ENCODE measurements at places on chromosomes 5 and 9.

DNA sequence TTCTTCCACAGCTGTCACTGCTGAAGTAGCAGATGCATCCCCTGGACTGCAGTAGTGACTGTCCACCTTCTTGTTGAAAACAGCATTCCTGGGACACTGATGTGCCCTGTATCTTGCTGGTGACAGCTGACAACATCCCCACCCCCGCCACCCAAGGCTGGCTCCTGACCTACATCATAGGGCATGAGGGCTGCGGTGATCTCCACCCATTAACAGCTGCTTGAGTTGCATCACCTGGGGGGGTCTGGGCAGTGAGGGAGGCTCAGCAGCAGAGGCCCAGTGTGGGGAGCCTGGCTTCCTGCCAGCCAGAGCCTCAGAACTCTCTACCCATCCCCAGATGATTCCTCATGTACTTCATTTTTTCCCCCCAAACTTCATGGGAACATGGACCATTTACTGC lies 4.1 kb downstream of the PRUNE2 start:
- no peak for DNase-seq

DNA sequence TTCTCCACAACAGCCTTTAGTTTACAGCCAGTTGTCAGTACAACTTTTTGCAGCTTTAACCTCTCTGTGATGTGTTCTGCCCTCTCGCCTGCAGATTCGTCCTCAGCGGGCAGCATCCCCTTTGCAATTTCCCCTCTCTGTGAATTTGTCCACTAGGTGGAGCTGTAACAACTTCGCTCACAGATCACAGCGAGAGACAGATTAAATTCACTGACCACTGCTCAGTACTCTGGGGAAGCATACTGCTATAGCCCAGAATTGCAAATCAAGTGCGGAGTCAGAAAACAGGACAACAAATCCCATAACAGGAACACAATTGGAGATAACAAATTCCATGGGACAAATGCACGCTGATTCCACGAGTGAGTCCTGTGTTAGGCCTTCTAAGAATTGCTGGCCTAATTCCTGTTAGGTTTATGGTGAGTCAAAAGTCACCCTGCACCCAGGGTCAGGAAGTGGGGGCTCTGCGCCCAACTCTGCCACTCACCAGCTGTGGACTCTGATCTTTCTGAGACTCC lies 2124.9 kb downstream of the MAT2B start:
- DNase-seq, result no peak

GRCh38 chr9:114059047-114059803 lies 18.9 kb downstream of the AMBP start:
- no peak for DNase-seq

DNA sequence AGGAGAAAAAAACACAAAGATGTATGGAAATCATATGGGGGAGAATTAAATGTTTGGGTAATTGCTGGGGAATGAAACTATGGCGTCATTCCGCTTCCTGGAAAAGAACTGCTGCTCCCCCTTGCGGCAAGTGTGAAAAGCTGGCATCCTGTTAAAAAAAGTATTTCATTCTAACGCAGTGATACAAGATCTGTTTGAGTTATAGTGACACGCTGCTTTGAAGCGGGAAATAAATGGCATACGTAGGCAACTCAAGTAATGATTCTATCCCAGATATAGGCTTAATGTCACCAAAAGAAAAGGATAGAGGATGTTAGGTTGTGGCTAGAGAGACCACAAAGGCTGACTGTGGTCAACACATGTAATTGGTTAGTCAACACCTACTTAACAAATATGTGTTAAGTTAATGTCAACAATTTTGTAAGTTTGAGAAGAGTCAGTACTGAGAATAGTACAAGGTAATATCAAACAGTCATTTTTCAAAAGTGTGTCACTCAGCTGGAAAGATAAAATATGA lies 70.2 kb upstream of the ALDH1A1 start:
- peak; percentile 7 for DNase-seq

DNA sequence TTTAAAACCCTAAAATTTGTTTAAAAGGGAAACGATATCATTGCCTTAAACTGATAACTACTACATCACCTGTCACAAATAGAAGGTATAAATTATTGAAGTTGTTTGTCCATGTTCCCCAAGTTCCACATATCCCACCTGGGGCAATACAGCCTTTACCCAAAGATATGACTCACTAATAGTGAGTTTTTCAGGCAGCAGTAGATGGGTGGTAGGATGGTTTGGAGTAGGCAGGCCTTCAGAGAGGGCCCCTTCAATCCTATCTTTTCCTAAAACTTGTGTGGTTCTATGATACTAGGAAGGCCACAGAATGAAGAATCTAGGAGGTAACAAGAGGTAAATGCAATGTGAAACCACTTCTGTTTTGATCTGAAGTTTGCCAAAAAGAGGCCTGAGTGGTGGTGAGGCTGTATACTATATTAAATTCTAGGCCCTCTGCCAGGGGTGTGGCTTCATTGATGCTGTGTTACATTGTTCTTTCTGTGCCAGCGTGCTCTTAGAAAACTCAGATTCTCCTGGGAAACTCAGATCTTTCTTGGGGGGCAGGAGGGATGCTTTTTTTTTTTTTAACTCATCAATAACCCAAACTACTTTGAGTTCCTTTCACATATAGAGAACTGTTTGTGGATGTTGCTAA lies 7.2 kb downstream of the CYSTM1 start:
- DNase-seq, result no peak

- no peak for DNase-seq
These were observed 22.6 kb downstream of the DOCK8 start for GRCh38 chr9:237141-237857.

DNA sequence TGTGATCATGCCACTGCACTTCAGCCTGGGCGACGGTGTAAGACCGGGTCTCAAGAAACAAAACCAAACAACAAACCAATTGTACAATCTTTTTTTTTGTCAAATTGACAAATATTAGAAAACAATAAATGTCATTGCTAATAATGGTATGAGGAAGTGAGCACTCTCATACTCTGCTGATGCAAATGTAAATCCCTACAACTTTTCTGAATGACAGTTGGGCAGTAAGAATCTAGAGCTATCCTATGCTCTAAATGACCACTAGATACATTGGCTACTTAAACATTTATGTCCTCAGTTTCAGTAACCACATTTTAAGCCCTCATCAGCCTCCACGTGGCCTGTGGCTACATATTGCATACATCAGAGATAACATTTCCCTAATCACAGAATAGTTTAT lies 256.2 kb downstream of the FER start:
- DNase-seq, result no peak

DNA sequence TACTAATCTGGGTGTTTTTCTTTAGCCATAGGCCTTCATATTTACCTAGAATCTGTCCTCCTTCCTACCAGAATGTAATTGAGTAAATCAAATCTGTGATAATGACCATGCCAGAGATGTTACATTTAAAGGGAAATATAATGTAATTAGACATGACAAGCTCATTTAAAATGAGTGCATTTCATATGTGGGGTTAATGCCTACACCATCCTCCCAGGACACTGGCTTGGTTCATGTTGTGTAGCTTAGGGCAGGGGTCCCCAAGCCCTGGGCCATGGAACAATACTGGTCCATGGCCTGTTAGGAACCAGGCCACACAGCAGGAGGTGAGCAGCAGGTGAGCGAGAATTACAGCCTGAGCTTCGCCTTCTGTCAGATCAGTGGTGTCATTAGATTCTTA lies 276.9 kb upstream of the DAP start:
- no peak for DNase-seq

DNA sequence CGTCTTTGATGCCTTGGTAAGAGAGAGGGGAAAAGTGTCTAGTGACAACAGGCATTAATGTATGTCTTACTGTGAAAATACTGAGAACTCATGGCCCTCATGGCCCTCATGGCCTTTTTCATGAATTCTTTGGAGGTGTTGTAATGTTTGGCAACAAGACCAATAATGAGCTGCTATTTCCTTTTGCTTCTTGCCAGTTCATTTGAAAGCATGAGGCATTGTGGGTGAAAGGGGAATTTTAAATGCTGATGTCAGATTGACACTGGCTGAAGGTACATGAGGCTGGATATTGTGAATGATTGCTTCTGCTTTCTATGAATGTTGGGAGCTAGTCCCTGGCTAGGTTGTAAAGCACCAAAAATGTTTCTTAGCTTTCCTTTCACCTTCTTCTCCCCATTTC lies 79.2 kb downstream of the DOCK2 start:
- no peak for DNase-seq

DNA sequence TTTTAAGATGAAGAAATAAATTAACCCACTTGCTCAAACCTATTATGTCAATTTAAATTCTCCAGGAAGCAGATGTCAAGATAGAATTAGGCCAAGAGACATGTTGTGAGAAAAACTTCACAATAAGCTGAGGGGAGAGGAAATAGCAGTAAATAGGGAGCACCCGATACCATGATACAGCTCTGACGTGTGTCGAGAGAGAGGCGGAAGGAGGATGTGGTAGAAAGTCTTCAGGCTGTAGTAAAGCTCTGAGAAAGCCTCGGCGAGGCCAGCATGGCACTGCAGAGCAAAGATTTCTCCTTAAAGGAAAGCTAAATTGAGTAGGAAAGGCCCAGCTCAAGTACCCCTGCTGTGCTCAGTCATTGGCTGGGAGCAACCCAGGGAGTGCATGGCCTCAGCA lies 6.0 kb upstream of the PUM3 start:
- DNase-seq, result no peak

DNA sequence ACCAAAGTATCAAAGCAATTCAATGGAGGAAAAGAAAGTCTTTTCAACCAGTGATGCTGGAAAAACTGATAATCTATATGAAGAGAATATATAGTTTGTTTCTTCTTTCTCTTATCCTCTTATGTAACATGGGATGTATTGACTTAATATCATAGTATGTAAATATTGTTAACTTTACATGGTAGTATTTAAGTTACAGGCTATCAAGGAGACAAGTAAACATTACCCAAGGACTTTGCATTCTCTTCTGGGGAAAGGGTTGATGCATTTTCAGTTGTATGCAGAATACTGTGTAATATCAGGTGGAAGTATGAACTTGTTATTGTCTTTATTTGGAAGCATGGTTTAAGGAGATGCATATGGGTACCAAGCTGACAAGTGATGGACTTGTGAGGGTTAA lies 9.1 kb upstream of the ARHGEF37 start:
- no peak for DNase-seq

GRCh38 chr5:66869347-66869746 lies 273.2 kb downstream of the MAST4 start:
- no peak for DNase-seq

DNA sequence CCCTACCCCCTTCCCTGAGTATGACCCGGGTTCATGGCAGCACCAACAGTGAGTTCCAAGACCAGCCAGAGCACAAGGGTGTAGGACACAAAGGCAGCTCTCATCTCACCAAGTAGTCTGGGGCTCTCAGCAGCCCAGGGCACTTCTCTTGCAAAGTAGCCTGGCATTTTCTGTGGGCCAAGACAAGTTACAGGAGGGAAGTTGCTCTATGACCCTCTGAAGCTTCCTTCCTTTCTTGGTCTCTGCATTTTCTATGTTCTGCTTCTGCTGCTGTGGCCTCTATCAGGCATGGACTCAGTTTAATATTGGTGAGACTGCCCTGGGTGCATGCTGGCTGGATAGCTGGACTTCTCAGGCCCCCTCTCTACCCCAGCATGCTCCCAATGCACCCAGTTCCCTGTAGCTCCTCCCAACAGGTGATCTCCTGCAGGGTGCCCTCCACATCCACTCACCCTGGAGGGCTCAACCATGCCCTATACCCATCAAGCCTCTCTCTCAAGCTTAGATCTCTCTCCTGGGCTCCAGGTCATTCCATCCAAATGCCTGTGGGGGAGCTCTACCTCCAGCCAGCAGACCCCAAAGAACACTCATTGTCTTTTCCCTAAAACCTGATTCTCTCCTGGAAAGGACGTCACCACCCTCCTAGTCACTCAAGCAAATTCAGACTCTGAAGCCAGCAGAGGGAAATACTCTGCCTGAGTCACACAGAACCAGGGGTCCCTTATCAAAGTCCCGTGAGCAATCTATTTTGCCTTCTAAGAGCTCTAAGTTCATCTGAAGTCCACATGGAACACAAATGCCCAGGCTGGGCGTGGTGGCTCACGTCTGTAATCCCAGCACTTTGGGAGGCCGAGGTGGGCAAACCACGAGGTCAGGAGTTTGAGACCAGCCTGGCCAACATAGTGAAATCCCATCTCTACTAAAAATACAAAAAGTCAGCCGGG lies 13.8 kb downstream of the TBC1D2 start:
- DNase-seq, result no peak

DNA sequence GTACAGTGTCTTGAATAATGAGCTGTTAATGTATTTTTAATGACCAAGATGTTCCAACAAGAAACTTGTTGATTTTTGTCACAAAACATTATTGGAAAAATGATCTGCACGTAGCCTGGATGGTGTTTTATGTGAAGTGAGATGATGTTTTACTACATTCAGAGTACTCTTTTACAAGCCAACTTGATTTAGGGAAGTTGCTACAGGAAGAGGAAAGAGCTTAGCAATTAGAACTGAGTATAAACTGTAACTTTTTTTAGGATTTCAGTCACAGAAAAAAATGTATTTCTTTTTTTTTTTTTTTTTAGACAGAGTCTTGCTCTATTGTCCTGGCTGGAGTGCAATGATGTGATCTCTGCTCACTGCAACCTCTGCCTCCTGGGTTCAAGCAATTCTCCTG lies 113.6 kb upstream of the ADRA1B start:
- no peak for DNase-seq

DNA sequence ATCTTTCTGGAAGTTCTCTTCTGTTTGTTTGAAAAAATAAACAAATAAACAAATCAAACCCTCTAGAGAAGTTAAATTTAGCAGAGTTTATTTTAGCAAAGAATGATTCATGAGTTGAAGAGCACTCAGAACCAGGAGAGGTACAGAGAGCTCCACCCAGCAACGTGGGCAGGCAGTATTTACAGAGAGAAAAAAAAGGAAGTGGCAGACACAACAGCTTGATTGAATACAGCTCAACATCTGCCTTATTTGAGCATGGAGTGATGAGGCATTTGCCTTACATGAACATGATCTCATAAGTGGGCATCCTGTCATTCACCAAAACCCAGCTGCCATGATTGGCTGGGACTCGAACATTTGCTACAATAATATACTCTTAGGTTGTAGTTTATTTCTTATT lies 381.6 kb upstream of the ADAMTS16 start:
- no peak for DNase-seq

DNA sequence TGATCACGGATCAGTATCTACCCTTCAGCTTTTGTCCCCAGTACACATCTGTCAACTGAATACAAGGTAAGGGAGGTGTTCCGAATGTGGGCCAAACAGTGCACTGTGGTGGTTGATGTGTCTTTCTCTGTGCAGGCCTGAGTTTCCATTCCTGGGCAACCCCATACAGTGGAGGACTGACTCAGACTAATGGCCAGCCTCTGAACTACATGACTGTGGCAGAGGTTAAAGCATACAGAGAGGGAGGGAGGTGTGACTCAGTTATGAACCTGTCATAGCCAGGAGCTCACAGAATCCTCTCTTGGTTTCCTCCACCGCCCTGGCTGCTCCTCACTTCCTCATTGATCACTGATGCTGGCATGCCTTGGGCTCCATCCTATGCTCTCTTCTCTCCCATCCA lies 136.4 kb upstream of the TAS2R1 start:
- DNase-seq, result no peak

GRCh38 chr9:114824110-114824509 lies 18.3 kb upstream of the TNFSF15 start:
- DNase-seq, result no peak

Data from stimulated activated CD8-positive, alpha-beta memory T cell treated with anti-CD3 and anti-CD28 coated beads, Interleukin-7, amount 100 ng/mL, for 1 hour (primary cell).